ENCODE measurements at places on chromosomes 7 and 10.
A peak's percentile ranks its signal among the peaks of the same experiment; 100 is the strongest.

DNA sequence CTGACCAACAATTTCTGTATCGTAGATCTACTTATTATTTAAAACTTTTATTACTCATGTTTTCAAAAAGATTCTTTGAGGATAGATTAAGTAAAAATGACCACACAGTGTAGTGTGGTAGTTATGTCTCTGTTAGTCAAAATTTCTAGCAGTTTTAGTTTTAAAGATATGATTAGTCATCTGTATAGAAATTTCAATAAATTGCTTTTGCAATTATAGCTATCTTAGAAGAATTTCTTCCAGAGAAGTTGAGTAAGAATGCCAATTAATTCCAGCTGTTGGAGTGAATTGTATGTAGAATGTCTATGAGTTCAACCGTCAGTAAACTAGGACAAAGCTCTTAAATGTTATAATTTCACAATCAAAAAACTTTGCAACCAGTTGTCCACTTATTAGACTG is 229.7 kb downstream of the CDK14 start:
- DNase-seq = no peak

DNA sequence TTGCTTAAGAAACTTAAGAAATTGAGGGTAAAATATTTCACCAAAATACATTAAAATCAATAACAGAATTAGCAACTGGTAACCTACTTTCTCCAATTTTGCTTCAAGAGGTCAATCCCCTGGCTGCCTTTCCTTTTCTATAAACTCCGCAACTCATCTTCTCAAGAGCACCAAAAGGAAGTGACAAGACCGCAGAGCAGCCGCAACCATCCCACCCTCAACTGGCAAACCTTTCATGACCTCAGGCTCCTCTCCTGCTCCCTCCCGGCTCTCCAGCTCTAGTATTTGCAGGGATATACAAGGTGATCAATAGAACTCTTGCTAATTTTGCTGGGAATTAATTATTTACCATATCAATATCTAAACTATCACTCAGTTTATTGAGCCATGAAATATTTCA is 88.9 kb downstream of the ATE1 start:
- no peak for DNase-seq

- no peak for DNase-seq
These were observed 4.7 kb upstream of the PLXDC2 start for GRCh38 chr10:19811540-19811939.

DNA sequence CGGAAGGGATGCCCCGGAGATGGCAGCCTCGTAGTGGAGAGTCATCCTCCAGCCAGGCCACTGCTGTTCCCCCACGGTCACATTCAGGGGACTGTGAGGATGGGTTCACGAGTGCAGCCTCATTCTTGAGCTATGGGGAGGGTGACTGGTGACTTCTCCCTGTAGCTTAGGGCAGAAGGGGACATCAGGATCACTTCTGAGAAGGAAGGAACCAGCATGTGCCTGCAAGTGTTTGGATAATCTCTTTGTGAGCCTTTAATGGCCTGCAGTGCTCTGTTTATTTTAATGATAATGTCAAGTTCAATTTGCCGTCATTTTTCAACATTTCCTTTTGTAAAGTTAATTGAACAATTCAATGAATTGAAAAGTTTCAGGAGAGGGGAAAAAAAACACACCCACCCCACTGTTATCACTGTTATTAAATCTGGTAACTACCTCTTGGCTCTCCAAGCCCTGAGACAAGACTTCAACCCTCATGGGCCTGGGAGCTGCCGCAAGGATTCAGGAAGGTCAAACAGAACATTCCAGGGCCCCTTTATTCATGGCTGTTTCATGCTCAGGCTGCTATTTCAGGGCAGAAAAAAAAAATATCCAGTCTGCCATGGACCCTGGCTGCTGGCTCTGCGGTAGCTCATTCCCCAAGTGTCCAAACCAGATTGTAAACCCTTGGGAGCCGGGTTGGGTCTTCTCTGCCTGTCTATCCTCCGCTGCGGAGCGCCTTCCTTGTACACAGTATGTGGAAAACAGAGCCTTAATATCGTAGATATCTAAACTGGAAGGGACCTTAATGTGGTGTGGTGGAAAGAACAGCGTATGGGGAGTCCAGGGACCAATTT is 100.4 kb downstream of the CDH23 start:
- no peak for DNase-seq

DNA sequence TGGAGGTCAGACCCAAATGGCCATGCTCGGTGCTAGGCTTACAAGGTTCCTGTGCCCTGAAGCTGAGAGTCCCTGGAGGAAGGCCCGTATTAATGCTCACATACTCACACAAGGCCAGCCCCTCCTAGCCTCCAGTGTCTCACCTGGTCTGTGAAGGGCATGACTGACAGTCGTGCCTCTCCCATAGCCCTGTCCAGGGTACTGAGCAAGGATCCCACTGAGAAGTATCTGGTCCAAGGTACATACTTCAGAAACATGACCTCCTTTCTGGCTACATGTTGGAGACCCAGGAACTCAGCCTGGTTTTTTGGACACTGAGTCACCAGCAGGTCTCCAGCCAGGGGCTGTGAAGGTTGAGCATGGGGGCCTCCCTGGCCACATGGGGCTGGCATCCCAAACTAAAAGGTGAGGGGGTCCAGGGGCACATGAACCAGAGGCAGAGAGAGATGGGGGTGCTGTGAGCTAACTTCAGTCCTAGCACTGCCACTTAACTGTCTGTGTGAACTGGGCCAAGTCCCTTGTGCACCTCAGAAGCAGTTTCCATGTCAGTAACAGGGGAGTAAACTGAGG is 17.6 kb upstream of the RASGEF1A start:
- no peak for DNase-seq

GRCh38 chr7:129804111-129804889 is 148.5 kb downstream of the UBE2H start:
- no peak for DNase-seq

DNA sequence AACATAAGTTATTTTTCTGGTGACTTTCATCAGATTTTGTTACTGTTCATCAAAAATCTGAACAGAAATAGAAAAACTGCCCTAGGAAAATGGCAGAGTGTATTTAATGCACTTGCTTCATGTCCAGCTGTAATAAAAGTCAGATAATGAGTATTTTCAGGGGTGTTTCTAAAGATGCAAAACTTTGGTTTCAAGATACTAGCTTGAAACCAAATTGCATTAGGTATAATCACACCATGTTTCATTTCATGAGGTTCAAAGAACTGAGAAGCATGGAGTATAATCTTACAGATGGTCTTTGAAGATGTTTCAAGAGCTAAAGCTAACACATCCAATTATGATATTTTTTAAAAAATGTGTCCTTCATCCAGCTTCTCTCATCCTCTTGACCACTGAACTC is 128.9 kb downstream of the NRCAM start:
- DNase-seq = no peak

- DNase-seq = no peak
These were observed 239.2 kb downstream of the GPAM start for GRCh38 chr10:111944331-111944730.

DNA sequence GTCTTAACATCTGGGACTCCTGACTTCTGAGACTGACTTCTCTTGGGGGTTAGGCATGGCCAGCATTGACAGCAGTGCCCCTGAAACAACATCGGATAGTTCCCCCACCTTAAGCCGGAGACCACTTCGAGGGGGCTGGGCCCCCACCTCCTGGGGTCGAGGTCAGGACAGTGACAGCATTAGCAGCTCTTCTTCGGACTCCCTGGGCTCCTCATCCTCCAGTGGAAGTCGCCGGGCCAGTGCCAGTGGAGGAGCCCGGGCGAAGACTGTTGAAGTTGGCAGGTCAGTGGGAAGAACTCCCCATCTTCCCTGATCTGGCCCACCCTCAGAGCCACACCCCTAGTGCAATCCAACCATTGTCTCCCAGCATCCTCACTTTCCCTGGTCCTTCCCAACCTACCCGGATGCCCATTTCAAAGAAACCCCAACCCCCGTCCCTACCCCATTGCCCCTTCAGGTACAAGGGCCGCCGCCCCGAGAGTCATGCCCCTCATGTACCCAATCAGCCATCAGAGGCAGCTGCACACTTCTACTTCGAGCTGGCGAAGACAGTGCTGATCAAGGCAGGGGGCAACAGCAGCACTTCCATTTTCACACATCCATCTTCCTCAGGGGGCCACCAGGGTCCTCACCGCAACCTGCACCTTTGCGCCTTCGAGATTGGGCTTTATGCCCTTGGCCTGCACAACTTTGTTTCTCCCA is 12.1 kb downstream of the ZSWIM8 start:
- no peak for DNase-seq

DNA sequence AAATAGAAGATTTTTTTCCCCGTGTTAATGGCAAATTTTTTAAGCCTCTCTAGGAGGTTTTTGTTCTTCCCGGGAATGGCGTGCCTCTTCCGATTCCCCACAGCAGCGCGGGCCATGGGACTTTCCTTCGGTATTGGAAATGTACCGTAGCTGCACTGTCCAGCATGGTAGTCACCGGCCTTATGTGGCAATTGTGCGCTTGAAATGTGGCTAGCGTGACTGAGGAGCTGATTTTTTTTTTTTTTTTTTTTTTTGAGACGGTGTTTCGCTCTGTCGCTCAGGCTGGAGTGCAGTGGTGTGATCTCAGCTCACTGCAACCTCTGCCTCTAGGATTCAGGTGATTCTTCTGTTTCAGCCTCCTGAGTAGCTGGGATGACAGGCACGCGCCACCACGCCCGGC is 938 bp upstream of the TCTN3 start:
- DNase-seq = no peak

- no peak for DNase-seq
These were observed 24.9 kb downstream of the CALD1 start for GRCh38 chr7:134804351-134804750.

DNA sequence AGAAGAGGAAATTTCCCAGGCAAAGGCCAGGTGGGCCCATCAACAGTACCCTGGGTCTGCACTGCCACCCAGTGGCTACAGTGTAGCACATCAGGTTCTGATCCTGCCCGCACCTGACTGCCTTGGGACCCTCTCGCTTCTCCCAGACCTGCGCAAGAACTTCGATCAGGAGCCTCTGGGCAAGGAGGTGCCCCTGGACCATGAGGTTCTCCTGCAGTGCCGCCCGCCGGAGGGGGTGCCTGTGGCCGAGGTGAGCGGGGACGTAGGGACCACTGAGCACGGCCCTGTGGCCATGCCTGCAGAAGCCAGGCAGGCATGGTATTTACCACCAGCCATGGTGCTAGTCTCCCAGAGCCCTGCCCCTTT is 33.9 kb upstream of the SLC29A3 start:
- no peak for DNase-seq

- peak; percentile 48 for DNase-seq
These were observed 492 bp upstream of the VCL start for GRCh38 chr10:73997461-73997786.

DNA sequence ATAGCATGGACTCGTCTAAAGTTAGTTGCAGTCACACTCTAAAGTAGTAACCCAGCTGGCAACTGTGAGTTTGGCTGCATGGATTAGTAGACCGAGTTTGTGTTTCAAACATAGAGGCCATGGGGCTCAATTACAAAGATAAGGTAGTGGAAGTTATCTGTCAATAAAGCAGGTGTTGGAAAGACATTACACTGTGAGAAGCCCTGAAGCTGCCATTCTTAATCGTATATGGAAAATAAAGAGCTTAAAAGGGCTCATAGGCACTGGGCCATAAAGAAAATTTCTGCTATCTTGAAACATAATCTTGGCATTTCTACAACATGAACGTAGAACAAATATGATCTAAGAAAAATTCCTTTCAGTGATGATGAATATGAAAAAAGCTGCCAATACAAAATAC is 837.7 kb downstream of the REEP3 start:
- no peak for DNase-seq

DNA sequence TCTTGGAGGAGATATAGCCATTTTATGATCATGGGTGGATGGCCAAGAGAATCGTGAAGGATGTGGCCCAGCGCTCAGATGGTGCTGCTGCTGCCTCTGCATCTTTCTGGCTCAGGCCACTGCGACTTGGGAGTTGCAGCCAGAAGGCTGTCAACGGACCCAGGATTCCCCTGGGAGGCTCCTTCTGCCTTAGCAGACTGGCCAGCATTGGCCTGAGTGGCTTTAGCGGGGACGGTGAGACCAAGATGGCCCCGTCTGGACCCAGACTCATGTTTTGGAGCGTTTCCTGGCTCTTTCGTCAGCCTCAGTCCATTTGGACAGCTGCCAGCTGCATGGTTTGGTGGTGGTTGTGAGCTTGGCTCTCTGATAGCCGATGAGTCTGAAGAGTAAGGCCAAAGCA is 97.2 kb downstream of the GALNT17 start:
- DNase-seq = no peak

Data from activated T-helper 9 cell treated with anti-CD3 and anti-CD28 coated beads, Interleukin-2, amount 50 U/mL, for 16 hours (primary cell).